Right ventricle myocardium inferior (tissue), 1 donor: ENCODE measurements at places on chromosomes 12 and 14. TPM values are rescaled to one million over a fixed set of nuclear protein-coding genes. Genes with fewer than 3 reads are reported as not detected.
A peak's percentile ranks its signal among the peaks of the same experiment; 100 is the strongest.

The COL2A1 gene
- total RNA-seq: not detected

The HOTAIR gene
- total RNA-seq: not detected

- no peak for DNase-seq
Observed at GRCh38 chr12:85445060-85445938, 165.3 kb downstream of the ALX1 start.

DNA sequence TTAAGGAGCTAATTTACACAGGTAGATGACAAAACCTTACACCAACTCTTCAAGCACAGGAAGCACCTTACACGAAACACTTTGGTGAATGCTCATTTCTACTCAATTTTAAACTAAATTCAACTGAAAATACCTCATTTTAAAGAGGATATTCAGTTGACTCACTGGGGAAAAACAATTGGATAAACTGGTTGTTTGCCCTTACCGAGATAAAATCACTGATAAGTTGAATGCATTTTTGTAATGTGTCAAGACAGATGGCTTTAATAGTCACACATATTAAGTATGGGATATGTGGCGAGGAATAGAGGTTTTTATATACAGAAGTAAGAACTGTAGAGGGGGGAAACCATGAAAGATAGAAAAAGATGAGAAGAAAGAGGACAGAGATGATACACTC is 105.4 kb downstream of the HMGA2 start:
- no peak for DNase-seq

DNA sequence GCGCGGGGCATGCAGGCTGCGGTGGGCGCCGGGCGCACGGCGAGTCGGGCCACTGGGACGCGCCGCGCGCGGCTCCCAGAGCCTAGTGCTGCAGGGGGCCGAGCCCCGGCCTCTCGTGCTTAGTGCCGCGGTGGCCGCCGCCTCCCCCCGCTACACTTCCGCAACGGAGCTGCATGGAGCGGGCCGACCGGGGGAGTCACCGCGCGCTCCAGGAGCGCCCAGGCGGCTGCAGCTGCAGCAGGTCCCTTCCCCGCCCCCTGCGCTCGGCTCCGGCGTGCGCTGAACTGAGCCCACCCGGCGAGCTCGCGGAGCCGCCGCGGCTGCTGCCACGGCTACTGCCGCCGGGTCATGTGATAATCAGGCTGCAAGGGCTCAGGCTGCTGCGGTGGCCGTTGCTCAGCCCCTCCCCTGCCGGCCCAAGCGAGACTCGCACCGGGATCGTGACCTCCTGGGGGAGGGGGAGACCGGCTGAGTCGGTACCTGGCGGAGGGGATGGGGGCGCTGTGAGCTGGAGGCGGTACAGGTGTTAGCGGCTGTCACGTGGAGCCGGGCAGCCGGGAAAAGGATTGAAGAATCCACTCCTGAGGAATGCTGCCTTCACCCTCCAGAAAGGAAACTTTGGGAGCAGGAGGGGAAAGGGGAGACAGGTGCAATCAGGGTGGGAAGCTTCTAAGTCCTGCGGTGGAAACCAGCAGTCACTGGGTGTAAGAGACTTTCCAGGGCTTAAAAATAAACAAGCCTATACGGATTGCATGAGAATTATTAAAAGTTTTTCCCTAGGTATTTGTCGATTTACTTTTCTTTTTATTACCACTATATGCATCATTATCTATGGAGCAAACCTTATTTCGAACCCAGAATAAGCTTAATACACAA is at the start of gene PPM1H:
TSS of gene PPM1H (minus strand) at position 352 of the 876 bp plus-strand sequence. CDS start 414 bp downstream, outside the sequence.
- peak; percentile 86 for DNase-seq

- DNase-seq: no peak
Observed at GRCh38 chr14:104199266-104199895, 61.0 kb downstream of the KIF26A start.

DNA sequence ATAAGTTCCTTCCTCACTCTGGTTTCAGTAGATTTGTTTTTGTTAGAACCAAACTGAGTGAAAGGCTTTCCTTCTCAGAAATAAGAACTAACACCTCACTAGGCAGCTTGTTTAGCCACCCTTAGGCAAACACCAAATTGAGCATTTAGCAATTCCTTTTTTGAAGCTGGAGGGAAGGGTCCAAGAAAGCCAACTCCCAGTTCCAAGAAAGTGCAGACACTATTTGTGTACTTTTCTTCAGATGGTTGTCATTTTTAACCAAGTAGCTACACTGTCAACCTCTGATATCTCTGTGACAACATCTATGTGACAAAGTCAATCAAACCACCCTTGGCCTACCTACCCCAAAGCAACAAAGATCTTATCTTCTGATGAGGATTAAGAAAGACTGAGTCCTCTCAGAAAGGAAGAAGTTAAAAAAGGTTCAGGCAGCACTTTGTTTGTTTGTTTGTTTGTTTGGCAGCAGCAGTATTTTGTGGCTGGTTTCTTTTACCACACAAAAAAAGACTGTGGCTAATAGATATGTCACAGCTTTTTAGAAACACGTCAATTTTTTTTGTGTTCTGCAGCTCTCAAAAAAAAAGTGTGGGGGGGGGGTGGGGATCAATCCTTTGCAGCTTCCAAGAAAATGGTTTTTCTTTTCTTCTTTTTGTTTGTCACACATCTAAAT is 203.8 kb downstream of the CRADD start:
- DNase-seq: no peak

GRCh38 chr14:77474479-77475177 is 16.7 kb downstream of the AHSA1 start:
- DNase-seq: no peak
